ENCODE measurements at places on chromosomes 6 and 20.

- DNase-seq, result no peak
These were observed 2.9 kb downstream of the TMEM30A start for GRCh38 chr6:75281653-75282052.

GRCh38 chr6:71558974-71559373, 270.4 kb downstream of the OGFRL1 start:
- no peak for DNase-seq

DNA sequence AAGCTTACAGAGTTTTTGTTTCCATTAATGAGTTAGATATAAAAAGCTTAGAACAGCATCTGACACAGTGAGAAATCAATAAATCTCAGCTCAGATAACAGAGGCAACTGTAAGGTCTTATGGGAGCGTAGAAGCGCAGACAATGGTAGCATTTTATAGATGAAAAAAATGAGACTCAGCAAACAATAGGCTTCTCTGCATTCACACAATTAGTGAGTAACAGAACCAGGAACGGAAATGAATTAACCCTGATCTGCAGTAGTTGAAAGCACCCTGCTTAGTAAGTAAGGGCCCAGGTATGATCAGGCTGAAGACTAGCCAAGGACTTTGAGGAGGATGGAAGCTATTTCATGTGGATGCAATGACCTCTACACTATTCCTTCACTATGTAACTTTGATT, 147.2 kb upstream of the EYA4 start:
- no peak for DNase-seq

DNA sequence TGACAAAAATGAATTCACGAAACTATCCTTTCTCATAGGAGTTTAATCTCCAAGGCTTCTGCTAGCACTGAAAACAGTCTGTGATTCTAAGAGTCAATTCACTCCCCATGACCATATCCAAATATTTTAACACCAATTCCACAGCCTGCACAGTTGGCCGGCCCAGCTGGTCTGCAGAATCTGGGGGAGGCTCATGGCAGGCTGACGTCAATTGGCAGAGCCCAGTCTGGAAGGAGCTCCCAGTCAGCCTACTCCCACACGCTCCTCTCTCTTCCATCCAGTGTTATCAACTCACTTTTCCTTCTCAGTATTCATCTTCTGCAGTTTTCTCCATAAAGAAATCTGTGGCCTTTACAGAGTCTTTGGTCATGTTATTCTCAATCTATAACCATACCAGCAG, 111.0 kb downstream of the TBXT start:
- no peak for DNase-seq

DNA sequence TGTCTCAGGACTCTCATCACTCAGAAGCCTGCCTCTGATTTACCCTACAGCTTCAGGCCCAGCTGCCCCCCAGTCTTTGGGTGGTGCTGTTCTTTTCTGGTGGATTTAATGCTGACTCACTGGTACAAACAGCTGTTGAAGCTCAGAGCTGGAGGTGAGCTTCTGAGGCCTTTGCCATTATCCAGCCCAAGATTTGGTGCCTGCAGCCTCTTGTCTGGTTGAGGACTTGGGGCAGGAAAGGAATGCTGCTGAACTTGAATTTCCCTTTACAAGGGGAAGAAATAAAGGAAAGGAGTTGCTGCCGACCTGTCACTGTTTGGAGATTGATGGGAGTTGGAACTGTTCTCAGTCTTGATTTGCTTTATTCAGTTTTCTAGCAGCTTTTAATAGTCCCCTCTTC, 19.8 kb downstream of the ABCF1 start:
- DNase-seq, result no peak

DNA sequence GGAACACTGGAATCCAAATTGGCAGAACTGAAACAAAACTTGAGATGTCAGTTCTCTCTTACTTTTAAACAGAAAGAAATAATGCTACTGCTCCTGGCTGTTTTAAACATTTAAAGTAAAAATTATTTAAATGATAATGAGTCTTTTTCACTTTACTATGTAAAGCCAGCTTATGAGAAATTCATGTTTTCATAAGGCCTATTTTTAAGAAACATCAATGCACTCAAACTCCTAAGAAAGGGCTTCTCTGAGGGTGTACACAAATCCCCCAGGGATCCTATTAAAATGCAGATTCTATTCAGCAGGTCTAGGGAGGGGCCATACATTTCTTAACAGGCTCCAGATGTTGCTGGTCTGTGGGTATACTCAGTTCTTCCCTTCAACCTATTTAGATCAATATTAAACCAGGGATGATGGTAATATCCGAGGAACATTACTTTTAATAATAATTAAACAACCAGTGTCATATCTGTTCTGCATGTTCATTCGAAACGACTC, 2.3 kb downstream of the FERMT1 start:
- no peak for DNase-seq

DNA sequence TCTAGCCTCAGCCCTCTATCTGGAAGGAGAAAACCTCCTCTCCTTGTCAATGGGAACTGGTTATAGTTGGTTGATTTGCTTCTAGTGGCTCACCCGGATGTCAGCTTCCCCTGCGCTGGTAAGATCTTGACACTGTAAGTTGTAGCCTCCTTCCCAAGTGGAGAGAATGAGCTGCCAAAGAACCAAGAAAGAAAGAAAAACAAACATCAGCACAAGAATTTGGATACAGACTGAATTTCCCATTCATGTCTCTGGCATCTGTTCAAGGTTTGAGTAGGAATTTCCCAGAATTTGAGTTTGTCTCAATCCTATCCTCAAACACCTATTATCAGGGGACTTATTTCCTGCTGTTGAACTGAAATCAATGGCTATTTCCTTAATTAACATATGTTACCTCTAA, 44.1 kb downstream of the ELOVL2 start:
- no peak for DNase-seq

GRCh38 chr6:15335385-15335784, 89.5 kb downstream of the JARID2 start:
- no peak for DNase-seq

DNA sequence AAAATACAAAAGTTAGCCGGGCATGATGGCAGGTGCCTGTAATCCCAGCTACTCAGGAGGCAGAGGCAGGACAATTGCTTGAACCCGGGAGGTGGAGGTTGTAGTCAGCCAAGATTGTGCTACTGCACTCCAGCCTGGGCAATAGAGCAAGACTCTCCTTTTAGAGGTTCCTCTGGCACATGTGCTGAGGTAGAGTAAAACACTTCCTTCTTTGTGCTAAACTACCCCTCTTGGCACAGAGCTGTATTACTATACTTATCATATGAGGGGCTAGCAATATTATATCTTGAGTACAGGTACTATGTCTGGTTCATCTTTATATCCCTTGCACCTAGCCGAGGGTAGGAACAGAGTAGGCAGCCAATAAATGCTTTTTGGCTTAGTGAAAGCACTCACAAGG, 40.2 kb upstream of the SAMHD1 start:
- no peak for DNase-seq

DNA sequence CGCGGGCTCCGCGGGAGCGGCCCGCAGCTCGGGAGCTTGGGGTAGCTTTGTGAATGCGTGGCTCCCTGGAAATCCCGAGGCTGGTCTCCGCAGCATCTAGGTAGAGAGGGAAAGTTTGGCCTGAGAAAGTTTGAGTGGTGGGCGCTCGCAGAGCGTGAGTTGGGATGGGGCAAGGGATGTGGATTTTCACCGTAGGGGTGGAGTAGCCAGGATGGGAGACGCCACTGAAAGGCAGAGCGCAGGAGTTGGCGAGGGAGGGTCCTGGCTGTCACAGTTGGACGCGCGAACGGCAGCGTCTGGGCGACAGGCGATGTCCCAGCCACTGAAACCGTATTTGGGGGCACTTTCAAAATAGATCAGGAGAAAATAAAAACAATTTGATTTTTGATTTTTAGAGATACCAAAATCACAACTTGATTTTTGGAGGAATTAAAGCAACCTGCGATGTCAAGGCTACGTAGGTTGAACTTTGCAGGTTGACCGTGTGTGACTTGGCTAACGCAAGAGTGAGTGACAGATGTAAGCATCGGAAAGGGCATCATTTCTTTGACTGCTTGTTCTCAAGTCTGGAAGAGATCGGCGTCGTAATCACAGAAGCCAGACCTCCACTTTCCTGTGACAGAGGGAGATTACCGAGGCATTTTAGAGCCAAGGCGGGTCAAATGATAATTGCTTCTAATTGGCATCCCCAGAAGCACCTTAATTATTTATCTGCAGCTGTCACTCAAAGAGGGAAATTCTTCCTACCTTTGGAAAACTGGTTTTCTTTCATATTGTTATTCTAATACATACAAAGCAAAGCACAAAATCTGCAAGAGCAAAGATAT, 646 bp downstream of the HEY2 start:
- no peak for DNase-seq

DNA sequence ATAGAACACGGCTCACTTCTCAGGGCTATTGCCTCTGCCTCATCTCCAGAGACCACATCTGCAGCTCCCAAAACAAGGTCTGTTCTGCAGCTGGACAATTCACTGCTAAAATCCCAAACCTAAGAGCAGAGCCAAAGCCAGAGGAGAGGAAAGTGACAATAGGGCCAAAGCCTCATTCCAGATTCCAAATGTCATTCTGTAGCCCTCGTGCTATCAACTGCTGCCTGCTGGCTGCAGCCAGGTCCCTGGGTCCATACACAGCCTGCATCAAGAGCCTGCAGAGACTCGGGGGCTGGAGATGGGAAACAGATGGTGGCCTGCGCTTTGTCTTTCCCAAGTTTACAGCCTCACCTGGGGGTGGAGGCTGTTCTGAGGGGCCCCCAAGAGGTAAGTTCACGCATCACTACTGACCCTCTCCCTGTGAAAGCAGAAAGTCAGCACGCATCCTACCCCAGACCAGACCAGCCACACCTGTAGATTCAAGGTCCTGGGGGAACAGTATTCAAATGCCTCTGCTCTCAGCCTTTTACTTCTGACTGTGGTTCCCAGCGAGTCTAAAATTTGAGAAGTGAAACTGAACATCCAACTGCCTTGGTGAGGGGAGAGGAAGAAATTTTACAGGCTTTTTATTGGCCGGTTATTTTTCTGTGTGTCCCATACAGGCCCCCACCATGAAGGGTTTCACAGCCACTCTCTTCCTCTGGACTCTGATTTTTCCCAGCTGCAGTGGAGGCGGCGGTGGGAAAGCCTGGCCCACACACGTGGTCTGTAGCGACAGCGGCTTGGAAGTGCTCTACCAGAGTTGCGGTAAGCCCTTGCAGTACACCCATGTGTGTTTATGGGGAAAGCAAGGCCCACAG, at the start of gene LY86:
Gene LY86, plus strand, starts transcription at position 657 of the 860 bp plus-strand sequence. Its CDS starts 15 bp downstream, at position 672.
- DNase-seq, result no peak

DNA sequence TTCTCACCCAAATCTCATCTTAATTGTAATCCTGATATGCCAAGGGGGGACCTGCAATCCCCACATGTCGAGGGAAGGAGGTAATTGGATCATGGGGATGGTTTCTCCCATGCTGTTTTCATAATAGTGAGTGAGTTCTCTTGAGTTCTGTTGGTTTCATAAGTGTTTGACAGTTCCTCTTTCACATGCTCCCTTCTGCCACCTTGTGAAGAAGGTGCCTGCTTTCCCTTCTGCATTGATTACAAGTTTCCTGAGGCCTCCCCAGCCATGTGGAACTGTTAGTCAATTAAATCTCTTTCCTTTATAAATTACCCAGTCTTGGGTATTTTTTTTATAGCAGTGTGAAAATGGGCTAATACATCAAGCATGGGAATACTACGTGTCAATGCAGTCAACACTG, 925.0 kb upstream of the MAN1A1 start:
- DNase-seq, result no peak

- DNase-seq, result no peak
These were observed 108.1 kb downstream of the PREX1 start for GRCh38 chr20:48719598-48720255.

GRCh38 chr20:57332105-57333089, 2.8 kb downstream of the SPO11 start:
- no peak for DNase-seq

DNA sequence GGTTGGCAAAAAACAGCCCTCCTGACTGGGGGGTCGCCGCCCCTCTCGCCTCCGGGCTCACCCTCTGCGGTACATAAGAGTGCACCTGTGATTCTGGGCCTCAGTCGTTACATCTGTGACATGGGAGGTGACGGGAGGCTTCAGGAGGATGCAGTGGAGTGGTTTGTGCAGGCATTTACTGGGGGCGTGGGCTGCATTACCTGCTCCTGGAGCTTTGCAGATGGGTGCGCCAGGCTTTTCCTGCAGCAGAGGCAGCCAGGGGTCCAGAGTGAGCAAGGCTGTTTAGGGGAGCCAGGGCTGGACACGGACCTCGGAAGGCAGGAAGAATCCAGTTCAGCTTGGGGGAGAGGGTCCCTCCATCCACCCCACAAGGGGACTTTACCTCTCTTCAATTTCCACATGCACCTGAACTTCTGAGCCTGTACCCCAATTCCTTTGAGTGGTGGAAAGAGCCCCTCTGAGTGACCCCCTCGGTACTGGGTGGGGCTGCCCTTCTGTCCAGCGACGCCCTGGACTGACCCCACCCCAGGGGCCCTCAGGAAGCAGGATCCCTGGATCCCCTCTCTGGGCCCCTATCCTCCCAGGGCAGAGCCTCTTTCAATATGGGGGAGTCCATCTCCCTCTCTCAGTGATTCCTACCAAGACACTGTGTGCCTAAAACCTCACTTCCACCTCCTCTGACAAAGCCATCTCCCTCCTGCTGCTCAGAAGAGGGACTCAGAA, 134.0 kb downstream of the TAF4 start:
- no peak for DNase-seq

DNA sequence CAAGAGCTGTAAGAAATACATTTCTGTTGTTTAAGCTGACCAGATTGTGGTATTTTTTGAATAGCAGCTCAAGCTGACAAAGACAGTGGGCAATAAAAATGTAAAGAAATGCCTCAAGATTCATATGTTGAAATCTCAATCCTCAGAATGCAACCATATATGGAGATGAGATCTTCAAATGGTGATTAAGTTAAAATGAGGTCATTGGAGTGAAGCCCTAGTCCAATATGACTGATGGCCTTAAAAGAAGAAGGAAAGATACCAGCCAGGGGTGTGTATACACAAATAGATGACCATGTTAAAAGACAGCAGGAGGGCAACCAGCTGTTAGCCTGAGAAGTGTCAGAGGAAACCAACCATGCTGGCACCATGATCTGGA, 7.1 kb upstream of the DDO start:
- no peak for DNase-seq

DNA sequence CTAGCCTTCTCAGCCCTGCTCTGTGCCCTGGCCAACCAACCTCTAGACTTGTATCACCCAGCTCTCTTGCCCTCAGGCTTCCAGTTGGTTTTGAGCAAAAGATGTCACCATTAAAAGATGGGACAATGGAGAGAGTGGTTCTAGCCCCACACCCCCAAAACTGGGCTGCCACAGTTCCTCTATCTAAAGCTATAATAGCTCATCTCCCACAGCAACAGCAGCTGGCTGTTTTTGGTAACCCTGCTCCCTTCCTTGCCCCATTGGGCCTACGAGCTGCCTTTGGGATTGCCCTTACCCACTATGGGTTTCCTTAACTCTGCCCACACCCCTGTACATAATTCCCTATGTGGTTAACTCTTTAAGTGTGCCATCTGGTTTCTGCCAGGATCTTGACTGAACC, 7.6 kb upstream of the SRSF3 start:
- no peak for DNase-seq

- DNase-seq, result no peak
These were observed 31.4 kb downstream of the FOXP4 start for GRCh38 chr6:41577356-41578216.

- no peak for DNase-seq
These were observed 462 bp upstream of the SLC35B3 start for GRCh38 chr6:8435845-8436168.

GRCh38 chr6:53171605-53172467, 23.2 kb upstream of the GCM1 start:
- peak; percentile 74 for DNase-seq

Data from fibroblast of the conjunctiva (primary cell).